ENCODE measurements at places on chromosomes 1 and 21.

GRCh38 chr1:66550243-66550642 lies 16.3 kb downstream of the SGIP1 start:
- DNase-seq: no peak

DNA sequence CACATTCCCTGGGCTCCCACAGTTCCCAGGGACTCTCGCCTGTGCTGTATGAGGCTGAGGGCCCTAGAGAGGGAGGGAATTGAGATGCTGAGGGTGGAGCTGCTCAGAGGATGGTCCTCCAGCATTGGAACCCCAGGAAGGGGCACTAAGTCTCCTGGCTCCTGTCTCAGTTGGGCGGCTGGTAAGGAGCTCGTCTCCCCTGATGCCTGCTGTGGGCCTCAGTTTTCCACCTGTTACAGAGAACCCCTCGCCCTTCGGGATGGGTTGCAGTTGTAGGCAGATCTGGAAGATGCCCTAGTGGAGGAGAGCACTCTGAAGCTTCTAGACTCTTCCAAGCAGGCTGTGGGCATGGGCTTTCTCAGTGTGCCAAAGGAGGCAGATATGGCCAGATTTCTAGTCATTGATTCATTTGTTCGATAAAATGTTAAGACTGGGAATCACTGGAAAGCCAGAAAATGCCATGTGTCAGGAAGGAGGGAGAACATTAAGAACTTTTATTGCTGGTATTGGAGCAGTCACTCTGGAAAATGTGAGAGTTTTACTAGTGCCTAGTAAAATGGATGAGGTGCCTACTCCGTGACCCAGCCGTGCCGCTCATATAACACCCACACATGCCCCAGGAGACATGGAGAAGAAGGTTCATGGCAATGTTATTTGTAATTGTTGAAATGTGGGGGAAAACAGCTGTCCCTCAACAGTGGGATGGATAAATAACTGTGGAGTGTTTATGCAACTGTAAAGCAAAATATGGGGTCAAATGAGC lies 828 bp upstream of the MYBPH start:
- DNase-seq: no peak

DNA sequence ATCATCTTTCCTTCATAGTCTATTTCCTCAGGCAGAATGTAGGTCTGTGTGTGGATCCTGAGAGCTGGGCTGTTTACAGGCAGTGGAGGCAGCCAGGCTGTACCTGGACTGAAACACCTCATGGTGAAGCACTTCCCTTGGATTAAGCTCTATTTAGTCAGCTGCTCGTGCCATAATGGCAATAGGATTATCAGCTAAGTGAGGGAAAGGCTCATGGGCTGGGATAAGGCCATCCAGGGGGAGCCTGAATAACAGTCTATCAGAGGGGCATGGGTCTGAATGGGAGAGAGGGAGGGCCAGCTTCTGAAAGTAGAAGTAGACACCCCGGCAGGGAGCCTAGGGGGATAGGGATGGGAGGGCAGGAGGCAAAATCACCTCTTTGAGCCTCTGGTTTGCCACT lies 8.3 kb downstream of the RNASEL start:
- DNase-seq: no peak

- no peak for DNase-seq
Measured at GRCh38 chr1:3657096-3657475, 4.8 kb downstream of the TP73 start.

- no peak for DNase-seq
Measured at GRCh38 chr21:38780879-38781278, 24.9 kb upstream of the ETS2 start.

GRCh38 chr21:41037936-41038335 lies 130.0 kb upstream of the BACE2 start:
- DNase-seq: no peak

GRCh38 chr1:7264101-7264500 lies 478.8 kb downstream of the CAMTA1 start:
- no peak for DNase-seq

GRCh38 chr1:66415866-66416265 lies 118.1 kb upstream of the SGIP1 start:
- DNase-seq: no peak

GRCh38 chr1:80533093-80533492 lies 1267.6 kb upstream of the ADGRL2 start:
- DNase-seq: no peak

DNA sequence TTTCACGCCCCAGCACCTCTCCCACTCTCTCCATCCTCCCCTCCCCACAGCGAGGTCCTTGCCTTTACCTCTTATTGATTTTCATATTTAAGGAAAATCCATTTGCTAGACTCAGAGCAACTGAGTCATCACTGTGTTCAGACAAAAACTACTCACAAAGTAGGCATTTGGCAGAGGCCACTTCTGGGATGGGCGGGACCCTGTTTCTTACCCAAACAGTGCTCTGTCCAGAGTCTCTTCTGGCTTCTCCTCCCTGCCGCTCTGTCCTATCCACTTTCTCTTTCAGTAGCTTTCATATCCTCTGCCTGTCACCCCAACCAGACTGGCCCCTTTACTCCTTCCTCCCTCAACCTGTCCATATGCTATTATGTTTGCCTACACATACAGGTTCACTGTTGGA lies 2.4 kb upstream of the NAV1 start:
- DNase-seq: peak; percentile 79

DNA sequence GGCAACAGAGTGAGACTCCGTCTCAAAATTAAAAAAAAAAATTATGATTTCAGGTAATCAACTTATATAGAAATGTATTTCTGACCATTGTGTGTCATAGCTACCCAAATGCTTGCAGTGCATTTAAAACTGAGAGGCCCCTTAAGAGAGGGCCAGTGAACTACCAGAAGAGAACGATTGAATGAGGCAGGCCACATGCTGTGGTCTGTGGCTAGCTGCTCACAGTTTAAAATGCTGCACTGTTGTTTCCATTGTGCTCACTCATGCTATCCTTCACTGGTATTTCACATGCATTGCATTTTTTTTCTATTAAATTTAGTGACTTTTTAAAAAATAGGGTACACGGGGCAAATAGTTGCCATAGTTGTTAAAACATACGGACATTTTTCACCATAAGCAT lies 26.0 kb downstream of the CHML start:
- DNase-seq: no peak

GRCh38 chr1:22216210-22216883 lies 73.5 kb upstream of the WNT4 start:
- DNase-seq: no peak

DNA sequence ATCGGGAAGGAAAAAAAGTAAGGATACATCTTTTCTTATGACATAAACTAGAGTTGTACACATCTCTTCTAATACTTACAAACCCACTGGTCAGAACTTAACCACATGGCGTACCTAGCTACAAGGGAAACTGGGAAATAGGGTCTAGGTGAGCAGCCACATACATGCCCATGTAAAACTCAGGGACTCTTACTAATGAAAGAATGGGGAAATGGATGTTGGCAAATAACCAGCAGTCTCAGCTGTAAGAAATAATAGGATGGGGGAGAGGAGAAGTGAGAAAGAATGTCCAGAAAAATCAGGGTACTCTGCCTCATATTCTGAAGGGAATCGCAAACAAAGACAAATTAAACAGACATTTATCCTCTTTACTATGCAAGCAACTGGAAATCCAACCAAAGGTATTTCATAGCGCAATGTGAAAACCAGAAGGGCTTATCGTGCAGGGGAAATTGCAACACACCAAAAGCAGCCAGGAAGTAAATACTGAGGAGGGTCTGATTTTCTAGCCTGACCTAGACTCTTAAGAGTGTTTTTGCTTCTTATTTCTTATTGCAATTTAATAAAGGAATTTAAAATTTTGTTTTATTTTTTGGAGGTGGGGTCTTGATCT lies 17.5 kb downstream of the GTF2B start:
- no peak for DNase-seq

DNA sequence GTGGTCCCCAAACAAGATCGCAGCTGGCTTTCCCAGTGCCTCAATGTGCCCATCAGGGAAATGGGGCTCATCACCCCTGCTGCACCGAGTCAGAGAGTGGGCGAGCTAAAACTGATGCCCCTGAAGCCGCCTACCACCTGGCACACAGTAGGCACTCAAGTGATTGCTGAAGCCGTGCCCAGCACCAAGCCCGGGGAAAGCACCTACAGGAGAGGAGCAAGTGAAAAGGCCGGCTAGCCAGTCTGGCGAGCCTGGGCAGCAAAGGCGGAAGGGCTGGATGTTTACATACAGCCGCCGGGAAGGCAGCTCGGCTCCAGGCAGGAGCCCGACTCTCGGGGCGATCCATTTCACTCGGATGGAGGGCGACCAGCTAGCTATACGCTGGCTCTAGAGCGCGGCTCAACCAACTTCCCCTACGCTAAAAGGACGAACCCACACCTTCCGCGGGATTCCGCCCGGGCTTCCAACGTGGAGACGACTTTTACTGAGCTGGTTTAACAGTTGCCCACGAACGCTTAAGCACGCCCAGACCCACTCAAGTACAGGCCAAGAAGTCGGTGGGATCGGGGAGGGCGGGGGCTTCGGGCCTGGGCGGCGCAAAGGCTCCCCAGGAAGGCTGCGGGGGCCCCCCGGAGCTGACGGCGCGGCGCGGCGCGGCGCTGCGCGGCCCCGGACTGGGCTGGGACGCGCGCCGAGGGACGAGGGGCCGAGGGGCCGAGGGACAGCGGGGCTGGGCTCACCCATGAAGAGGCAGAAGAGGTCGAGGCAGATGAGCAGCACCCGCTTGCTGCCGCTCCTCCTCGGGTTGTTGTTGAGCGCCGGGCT lies 1.0 kb downstream of the PLPP3 start:
- no peak for DNase-seq

DNA sequence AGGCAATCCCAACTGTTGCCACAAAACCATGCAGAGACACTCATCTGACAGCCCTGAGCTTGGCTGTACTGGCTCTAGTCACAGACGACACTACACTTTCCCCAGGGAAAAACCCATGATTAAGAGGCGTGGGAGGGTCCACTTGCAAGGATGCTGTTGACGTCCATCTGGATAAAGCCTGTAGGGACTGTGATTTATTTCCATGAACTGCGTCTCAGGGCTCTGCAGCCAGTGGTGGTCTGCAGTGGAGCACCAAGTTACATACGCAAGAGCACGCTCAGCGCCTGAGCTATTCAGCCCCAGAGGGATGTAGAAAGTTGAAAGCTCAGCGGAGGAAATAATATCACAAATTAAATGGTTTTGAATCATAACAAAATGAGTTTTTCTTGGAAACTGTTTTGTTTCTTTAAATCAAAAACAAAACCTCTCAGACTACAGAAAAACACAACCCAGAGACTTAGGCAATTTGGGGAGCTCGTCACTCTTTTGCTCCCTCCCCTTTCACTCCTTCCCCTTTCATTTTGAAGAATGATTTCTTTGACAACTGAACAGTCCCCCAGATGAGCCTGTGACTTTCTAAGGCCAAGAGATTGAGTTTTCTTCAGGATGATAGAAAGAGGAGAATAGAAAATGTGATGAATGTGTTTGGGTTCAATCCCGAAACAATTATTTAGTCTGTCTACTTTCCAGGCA lies 71.2 kb downstream of the NGF start:
- DNase-seq: no peak
